Stimulated activated CD4-positive, alpha-beta T cell treated with anti-CD3 and anti-CD28 coated beads, Interleukin-12 subunit alpha, Interleukin-12 subunit beta, amount 100 ng/mL, for 24 hours (primary cell): ENCODE measurements at places on chromosomes 16 and 17.
A peak's percentile ranks its signal among the peaks of the same experiment; 100 is the strongest.

GRCh38 chr16:74029115-74029792, 267.4 kb upstream of the PSMD7 start:
- no peak for DNase-seq

- no peak for DNase-seq
Observed at GRCh38 chr16:80718480-80719220, 85.7 kb downstream of the CDYL2 start.

GRCh38 chr16:49458243-49458642, 84.6 kb downstream of the C16orf78 start:
- no peak for DNase-seq

- no peak for DNase-seq
Observed at GRCh38 chr16:8849411-8850011, 19.3 kb downstream of the CARHSP1 start.

GRCh38 chr16:7057458-7057857, 275.2 kb upstream of the RBFOX1 start:
- no peak for DNase-seq

DNA sequence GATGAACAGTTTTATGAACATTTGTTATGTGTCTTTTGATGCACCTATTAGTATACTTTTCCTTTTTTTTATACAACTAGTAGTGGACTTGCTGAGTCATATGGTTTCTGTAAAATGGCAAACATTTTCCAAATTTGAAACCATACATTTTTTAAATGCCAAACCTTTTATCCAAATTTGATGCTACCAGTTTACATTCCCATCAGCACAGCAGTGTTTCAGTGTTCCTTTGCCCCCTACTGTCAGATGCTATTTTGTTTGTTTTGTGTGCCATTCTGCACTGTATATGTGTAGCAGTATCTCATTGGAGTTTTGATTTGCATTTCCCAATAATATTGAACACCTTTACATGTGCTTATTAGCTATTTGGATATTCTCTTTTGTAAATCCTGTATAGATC, 219.4 kb downstream of the TANC2 start:
- DNase-seq: no peak

GRCh38 chr16:85631802-85632393, 18.8 kb downstream of the GSE1 start:
- DNase-seq: no peak

GRCh38 chr17:59637611-59638310, 18.1 kb downstream of the CLTC start:
- no peak for DNase-seq

- no peak for DNase-seq
Observed at GRCh38 chr17:70968302-70968701, 799.0 kb downstream of the KCNJ2 start.

DNA sequence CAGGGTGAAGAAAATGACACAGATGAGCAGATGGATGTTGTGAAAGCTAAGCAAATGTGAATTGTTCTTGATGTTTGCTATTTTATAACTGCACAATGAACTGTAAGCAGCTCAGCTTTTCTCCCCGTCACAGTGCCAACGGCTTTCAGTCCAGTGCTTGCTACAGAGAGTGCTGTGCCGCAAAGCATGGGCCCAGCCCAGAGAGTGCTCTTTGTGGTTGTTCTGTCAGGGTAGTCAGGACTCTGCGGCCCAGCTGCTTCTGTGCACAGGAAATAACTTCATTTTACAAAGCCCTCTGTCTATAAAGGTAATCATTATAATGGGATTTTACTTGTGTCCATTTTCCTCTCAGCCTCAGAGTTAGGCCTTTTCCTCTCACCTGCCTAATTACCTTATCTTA, 39.1 kb downstream of the CDRT15 start:
- peak; percentile 49 for DNase-seq

DNA sequence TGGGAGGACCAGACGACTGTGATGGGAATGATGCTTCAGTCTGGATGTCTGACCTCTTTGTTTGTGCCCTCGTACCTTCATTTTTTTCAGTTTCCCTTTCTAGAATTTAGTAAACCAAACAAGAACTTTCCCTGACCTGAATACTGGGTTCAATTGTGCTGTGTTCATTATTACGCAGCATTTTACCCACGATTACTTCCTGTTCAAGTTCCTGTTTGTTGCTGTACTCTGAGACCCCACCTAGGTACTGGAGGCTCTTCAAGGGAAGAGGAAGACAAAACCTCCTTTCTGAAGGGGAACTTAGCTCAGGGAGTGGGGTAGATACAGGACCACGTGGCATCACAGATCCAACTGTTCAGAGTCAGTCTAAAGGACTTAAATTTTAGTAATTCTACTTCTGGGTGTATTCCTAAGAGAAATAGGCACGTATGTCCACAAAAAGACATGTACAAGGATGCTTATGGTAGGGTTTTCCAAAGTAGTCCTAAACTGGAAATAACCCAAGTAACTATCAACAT, 9.2 kb upstream of the PRKCB start:
- no peak for DNase-seq

DNA sequence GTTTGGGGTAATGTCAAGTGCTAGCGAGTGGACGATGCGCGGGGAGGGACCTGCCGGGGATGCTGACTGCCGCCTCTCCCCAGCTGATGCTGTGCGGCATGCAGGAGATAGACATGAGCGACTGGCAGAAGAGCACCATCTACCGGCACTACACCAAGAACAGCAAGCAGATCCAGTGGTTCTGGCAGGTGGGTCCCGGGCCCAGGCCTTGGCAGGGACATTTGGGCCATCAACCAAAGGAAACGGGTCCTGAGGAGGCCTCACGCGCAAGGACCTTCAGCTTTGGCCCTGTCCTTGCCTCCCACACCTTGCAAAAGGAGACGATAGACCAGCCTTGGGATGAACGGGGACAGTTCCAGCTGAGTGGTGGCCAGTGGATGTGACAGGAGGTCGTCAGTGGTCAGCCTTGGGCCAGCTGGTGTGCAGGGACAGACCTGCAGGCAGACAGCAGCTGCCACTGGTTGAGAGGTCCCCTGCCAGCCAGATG, 13.6 kb upstream of the CLEC18A start:
- DNase-seq: no peak

- DNase-seq: peak; percentile 85
Observed at GRCh38 chr16:1002399-1003166, 21.0 kb downstream of the SOX8 start.
